ENCODE measurements at places on chromosomes 4 and X.

GRCh38 chr4:167724941-167725340 lies 367.4 kb upstream of the ANXA10 start:
- DNase-seq = no peak

- no peak for DNase-seq
Measured at GRCh38 chr4:1629699-1630083, 54.4 kb downstream of the FAM53A start.

GRCh38 chr4:108426493-108426892 lies 193.9 kb upstream of the RPL34 start:
- DNase-seq = no peak

DNA sequence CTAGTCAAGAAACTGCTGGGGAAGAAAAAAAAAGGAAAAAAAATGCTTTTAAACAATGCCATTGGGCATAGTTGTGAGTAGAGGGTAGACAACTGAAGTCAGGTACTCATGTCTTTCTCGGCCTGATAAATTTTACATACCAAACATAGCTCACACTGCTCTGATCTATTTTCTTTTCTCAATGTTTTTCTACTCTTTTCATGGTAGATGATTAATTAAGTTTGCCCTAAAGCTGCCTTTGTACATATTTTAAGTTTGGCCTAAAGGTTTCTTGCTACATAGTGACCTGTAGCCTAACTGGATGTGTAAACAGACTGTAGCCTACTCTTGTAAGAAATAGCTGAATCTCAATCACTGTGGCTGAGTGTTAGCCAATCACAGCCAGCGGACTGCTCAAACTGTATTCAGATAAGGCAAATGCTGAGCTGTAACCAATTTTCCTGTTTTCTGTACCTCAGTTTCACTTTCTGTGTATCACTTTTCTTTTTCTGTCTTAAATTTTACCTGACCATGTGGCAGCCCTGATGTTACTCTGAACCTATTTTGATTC lies 121.0 kb downstream of the PCDH10 start:
- no peak for DNase-seq

- DNase-seq = no peak
Measured at GRCh38 chrX:37787423-37787869, 7.6 kb downstream of the CYBB start.

DNA sequence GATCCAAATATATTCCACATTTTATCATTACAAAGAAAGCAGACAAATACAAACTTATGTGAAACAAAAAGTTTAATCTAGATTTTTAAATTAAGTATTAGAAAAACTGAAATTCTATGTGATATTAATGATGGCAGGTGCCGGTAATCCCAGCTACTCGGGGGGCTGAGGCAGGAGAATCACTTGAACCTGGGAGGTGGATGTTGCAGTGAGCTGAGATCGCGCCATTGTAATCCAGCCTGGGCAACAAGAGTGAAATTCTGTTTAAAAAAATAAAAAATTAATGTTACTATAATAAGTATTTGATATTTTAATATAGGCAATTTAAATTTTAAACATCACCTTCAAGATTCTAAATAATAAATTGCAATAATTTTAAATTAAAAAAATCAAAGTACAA lies 400.6 kb downstream of the PABPC4L start:
- DNase-seq = no peak

- DNase-seq = no peak
Measured at GRCh38 chr4:173091362-173091761, 77.2 kb upstream of the GALNT7 start.

GRCh38 chr4:8156617-8157016 lies 2.0 kb downstream of the ABLIM2 start:
- no peak for DNase-seq

- no peak for DNase-seq
Measured at GRCh38 chr4:52246827-52247226, 195.7 kb downstream of the SPATA18 start.

DNA sequence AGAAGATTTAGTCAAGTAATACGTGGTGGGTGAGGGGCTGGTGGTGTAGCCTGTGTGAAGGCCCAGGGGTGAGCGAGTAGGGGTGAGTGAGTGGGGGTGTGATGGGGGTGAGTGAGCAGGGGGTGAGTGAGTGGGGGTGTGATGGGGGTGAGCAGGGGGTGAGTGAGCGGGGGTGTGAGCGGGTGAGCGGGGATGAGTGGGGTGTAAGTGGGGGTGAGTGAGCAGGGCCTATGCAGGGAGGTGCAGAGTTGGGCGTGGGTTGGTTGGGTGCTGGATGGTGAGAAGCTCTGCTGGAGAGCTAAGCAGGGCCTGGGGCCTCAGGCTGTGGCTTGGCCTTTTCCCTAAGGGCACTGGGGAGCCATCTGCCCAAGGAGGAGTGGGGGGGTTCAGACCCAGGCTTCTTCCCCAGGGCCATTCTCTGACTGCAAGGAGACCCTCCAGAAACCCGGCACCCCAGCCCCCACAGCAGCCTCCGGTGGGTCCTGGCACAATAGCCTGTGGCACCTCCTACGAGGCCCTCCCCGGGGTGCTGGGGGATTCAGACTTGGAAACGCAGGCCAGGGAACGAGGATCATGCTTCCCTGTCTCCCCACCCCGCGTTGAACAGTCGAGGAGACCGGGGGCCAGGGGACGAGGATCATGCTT lies 30.4 kb downstream of the SH3TC1 start:
- no peak for DNase-seq

- no peak for DNase-seq
Measured at GRCh38 chr4:37757761-37758160, 68.7 kb upstream of the PGM2 start.

GRCh38 chr4:17962171-17962570 lies 59.4 kb downstream of the LCORL start:
- DNase-seq = no peak

DNA sequence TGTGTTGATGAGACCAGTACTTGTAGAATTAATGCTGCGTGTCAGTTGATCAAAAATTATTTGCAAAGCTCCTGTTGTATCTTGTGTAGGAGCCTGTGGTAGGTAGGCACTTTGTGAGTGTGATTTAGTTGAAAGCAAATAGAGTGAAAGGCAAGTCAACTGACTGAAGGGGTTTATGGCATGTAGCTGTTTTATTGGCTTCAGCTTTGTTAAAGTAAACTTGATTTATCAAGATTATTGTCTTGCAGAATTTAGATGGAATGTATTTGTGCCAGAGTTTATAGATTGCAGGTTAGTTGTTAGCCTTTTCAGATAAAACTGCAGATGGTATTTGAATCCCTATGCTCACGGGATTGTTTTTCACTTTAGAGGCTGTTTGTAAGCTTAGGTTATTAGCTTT lies 128.0 kb downstream of the FRAS1 start:
- DNase-seq = no peak

- no peak for DNase-seq
Measured at GRCh38 chrX:133796282-133796681, 189.1 kb downstream of the GPC3 start.

DNA sequence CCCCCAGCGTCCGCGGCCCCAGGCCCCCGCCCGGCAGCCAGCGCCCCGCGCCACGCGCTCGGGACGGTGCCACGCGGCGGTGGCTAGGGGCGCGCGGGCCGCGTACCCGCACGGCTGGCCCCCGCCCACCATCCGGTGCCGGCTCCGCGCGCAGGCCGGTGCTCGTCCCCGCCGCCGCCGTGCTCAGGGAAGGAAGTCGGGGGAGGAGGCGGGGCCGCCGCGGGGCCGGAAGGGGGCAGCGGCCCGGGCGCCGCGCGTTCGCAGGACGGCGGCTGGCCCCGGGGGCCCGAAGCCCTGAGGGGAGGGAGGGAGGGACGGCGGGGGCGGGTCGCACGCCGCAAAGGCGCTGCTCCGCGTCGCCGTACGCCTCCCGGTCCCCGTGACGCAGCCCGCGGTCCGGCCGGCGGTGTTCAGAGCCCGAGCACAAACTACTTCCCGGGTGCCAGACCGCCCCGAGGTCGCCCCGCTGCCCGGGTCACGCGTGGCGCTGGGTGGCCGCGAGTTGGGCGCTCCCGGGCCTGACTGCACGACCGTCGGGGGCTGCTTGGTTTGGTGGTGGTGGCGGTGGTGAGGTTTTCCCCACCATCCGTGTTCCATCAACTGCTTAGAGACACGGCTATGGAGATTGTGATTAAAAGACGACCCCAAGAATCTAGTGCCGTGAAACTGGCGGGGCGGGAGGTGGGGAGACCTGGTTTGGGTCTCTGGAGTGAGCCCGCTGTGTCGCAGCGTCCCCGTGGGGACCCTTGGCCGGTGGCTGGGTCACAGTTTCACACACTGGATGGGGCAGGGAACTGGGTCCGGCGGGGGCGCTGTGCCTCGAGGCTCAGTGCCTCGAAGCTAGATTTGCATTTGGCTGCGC lies at the start of gene DCTD:
Gene DCTD (minus strand): TSS at position 205 of the 862 bp plus-strand sequence. CDS start 1,818 bp downstream, outside the sequence.
- no peak for DNase-seq

DNA sequence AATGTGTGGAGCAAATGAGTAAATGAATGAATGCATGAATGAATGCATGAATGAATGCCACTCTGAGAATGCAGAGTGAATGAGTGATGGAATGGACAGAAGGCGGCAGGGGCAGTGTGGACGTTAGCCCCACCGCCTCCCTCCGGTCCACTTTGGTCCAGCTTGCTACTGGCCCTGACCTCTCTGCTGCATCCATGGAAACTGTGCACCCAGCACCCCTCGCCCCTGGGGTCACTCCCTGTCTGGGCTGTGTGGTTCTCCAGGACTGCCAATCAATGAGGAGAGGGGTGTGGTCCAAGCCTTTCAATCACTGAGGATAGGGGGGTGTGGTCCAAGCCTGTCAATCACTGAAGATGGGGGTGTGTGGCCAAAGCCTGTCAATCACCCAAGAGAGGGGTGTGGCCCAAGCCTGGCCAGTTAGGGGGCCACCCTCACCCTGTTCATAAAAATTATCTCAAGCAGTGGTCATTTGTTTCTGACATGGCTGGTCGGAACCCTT lies 39.2 kb upstream of the ASMTL start:
- no peak for DNase-seq

GRCh38 chr4:45453258-45453853 lies 670.5 kb downstream of the GABRG1 start:
- peak; percentile 3 for DNase-seq

DNA sequence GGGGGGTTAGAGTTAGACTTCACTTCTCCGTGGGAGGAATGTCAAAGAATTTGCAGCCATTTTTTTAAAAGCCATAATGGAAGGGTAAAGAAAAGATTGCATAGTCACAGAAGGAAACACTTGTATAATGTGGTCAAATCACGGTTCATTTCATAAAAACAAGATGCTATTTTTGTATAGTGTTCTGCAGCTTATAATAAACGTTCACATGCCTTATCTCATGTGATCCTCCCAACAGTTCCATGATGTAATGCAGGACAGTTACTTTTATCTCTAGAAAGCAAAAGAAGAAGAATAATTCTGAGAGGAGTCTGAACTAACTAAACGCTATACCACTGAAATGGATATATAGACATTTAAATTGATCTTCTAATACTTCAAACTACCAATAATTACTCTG lies 71.3 kb upstream of the CAMK2D start:
- DNase-seq = no peak

All from NCI-H526 (cell line).